Activated naive CD4-positive, alpha-beta T cell (primary cell): ENCODE measurements at places on chromosomes 5 and 9.

GRCh38 chr5:82309091-82309531, 31.0 kb upstream of the RPS23 start:
- DNase-seq, result no peak

DNA sequence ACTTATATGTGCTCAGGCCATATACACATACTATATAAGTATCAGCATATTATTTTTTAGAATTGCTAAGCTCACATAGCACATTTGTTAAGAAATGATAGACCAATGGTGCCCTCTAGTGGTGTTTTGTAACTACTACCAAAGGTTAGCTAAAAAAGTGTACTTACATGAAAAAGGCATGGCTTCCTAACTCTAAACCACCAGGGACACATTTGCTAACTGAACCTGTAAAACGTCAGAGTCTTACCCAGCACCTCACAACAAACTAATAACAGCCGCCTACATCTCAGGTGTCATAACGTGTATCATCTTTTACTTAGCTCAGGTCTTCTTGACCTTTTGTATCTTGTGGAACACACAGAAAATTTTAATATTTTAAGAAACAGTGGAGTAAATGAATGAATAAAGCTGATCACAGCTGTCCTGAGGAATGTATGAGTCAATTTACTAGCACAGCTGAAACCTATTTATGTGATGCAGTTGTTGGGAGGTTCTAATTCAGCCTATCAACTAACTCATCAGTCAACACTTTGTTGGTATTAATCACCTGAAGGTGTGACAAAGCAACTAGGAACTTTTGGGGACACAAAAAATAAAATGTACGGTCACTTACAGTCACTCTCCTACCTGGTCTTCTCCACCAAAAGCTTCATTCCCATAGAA, 72.9 kb downstream of the BAAT start:
- no peak for DNase-seq

- no peak for DNase-seq
Measured at GRCh38 chr9:36928210-36928609, 105.9 kb downstream of the PAX5 start.

GRCh38 chr5:139266236-139266635, 27.3 kb upstream of the MATR3 start:
- no peak for DNase-seq

DNA sequence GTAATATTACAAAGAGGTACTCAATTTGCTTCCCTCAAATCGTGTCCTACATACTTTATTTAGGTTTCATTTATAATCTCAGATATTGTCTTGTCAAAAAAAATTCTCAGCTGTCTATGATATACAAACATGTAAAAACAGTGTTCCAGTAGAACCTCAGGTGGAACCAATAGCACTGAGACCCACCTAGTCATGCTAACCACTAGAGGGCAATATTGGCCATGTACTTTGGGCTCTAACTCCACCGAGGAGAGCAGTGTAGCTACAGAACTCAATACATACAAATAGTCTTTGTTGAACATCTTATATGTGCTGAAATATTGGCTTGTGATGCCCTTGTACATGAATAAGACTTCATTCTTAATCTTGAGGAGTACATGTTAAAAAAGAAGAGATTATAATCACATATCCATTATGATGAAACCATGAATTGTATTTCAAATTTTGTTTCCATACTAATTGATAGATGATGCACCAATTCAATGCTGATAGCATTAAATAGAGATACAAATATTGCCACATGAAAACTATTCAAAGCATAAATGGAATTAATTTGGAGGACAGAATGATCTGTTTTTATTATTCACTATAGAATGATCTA, 71.2 kb upstream of the CNTLN start:
- DNase-seq, result no peak
